ENCODE measurements at places on chromosomes 1 and 21.

- no peak for DNase-seq
Measured at GRCh38 chr1:149936170-149936991, at the start of gene MTMR11. MTMR11 (minus strand) TSS chr1:149936879; CDS start chr1:149936647, 232 bp downstream.

GRCh38 chr1:210332719-210333398 lies 4.2 kb downstream of the HHAT start:
- DNase-seq = peak; percentile 57

DNA sequence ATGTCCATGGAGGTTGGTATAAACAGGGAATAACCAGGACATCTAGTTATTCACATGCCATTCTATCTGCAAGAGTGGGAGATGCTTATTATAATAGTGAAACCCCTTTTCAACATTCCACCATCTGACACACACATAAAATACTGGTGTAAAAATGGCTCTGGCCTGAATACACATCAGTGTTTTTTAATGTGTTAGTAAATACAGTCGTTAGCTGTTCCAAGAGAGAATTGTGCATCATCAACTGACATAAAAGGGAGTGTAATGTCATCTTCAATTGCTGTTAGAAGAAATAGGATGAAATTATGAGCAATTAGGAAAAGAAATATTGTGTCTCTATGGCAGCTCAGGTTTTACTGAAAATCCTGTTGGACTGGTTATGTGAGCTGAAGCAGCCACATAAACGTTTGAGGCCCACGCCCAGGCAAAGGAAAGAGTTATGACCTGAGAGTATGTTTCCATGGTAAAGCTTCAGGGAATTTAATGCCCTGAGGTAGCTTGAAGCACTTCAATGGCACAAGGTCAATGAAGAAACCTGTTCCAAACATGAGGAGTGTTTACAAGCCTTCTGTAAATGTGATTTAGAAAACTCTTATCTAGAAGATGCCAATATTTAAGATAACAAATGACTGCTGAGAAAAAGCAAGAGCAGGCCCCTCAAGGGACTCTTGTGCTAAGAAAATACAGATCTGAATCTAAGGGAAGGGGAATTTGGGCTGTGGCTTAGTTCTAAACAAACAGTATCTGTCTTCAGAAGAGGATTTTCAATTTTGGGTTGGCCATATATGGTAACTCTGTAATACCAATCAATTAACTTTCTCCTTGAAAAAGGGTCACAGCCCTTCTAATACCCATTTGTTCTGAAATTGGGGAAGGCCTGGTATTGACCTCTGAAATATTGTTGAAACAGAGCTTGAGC lies 384.3 kb downstream of the SEC16B start:
- no peak for DNase-seq

- DNase-seq = no peak
Measured at GRCh38 chr1:220032911-220033310, 13.4 kb downstream of the EPRS1 start.

DNA sequence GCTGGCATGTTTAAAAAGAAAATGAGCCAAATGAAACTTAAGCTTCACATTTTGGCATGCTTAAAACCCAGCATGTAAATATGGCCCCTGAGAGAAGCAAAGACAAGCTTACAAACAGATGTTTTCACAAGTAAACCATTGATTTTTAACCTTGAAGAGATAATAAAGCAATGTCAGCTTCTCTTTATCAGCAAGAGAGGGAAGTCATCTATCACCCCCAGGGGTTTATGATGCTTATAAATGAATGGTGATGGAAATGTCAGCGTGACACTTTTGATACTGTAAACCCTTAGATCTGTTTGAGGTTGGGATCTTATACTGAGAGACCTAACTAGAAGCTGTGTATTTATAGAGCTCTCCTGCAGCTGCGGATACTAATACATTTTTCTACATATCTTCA lies 471.3 kb downstream of the PLA2G4A start:
- no peak for DNase-seq

DNA sequence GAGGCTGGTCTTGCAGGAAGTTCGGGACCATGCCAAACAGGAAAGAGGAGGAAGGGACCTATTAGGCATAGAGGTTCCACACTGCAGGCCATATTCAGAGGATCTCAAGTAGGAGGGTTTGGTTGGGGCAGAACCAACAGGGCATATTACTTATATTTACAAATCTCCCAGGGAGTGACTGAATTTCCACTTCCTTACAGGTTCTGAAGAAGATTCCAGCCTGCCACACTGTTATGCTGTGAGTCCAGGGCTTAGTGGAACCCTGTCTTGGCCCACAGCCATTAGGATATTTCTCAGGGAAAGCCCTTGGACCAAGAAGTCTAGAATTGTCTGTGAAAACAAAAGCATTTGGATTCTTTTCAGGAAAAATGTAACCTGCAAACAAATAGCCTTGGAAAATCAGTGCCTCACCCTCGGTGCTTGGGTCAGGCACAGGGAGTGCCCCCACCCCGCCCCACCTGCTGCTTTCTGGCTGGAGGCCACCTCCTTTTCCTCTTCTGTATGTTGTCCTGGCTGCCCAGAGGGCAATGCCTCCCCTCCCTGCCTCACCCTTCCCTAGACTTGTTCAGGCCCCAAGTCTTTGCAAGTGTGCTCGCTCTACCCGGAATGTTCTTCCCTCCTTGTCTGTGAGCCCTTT lies 41.0 kb upstream of the JUN start:
- no peak for DNase-seq

- no peak for DNase-seq
Measured at GRCh38 chr1:41171266-41171874, 70.7 kb downstream of the SCMH1 start.

DNA sequence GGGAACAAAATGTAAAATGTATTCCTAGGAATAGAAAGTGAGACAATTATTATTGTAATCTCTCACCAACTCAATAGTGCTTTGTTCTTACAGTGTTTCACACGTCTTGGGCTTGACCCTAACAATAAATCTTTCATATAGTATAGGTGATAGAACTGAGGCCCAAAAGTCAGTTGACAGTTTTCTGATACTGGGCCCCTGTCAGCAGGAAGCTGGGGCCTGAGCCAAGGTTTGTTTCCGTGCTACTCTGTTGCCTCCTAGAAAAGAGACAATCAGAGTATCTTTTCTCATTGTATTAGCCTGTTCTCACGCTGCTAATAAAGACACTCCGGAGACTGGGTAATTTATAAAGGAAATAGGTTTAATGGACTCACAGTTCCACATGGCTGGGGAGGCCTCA lies 5.0 kb downstream of the RRP1B start:
- DNase-seq = no peak

- DNase-seq = no peak
Measured at GRCh38 chr1:182643699-182644098, 39.5 kb upstream of the RGS16 start.

DNA sequence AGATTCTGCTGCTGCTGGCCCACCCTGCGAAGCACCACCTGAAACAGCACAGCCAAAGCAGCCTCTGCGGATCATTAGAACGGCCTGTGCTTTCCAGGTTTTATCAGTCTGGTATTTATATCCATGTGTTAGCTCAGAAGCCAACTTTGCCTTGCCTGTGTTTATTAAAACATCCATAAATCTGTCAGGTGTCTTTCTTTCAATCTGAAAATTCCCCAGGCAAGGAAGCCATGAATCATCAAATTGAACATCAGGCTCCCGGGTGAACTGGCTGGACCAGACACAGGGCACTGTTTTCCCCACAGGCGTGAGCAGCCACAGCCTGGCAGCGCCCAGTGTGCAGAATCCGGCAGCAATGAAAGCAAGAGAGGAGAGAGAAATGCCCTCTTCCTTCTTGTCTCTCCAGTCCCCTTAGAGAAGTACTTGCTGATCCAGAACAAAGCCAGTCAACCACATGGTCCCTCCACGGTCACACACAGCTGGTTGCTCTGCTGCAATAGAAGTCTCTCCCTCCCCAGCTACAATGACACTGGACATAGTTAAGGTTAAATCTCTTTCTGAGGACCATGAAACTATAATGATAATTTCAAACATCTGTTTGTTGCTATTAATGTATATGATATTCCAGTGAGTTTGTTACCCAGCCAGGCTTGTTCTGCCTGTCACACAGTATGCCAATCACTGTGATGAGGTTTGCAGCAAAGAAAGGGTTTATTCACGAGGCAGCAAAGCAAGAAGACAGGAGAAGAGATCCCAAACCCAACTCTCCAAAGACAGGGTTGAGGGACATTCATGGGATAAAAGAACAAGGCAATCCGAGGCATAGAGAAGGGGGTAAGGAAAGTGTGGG lies 212.1 kb upstream of the FMN2 start:
- no peak for DNase-seq

GRCh38 chr1:103162360-103162759 lies 54.0 kb upstream of the COL11A1 start:
- DNase-seq = no peak

Measured in activated T-cell treated with anti-CD3 and anti-CD28 coated beads for 48 hours (primary cell).